GM10248 (cell line): ENCODE measurements at places on chromosomes 2 and 18.

DNA sequence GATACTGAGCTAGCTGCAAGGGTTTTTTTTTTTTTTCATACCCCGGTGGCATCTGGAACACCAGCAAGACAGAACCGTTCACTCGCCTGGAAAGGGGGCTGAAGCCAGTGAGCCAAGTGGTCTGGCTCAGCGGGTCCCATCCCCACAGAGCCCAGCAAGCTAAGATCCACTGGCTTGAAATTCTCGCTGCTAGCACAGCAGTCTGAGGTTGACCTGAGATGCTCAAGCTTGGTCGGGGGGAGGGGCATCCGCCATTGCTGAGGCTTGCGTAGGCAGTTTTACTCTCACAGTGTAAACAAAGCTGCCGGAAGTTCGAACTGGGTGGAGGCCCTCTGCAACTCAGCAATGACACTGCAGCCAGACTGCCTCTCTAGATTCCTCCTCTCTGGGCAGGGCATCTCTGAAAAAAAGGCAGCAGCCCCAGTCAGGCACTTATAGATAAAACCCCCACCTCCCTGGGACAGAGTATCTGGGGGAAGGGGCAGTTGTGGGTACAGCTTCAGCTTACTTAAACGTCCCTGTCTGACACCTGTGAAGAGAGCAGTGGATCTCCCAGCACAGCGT, 5.1 kb upstream of the MIB1 start:
- no peak for DNase-seq

DNA sequence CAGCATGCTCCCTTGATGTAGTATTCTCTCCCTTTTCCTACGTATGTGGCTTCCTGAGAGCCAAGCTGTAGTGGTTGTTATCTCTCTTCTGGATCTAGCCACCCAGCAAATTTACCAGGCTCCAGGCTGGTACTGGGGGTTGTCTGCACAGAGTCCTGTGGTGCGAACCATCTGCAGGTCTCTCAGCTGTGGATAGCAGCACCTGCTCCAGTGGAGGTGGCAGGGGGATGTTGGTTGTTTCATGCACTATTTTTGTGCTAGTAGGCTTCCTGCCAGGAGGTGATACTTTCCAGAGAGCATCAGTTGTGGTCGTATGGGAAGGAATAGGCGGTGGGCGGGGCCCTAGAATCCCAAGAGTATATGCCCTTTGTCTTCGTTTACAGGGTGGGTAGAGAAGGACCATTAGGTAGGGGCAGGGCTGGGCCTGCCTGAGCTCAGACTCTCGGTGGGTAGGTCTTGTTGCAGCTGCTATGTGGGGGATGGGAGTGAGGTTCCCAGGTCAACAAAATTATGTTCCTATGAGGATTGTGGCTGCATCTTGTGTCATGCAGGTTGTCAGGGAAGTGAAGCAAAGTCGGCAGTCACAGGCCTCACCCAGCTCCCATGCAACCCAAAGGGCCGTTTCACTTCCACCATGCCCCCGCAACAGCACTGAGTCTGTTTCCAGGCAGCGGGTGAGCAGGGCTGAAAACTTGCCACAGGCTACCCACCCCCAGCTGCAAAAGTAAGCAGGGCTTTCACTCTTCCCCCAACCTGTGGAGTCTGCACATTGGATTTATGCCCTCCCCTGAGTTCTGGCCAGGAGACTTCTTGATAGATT, 1139.5 kb downstream of the BCL11A start:
- DNase-seq: no peak

- DNase-seq: no peak
Observed at GRCh38 chr2:189203177-189203799, 23.7 kb upstream of the COL5A2 start.

GRCh38 chr2:241069821-241070281, 32.2 kb downstream of the MTERF4 start:
- no peak for DNase-seq

- DNase-seq: no peak
Observed at GRCh38 chr2:186101616-186102015, 363.0 kb downstream of the FSIP2 start.

DNA sequence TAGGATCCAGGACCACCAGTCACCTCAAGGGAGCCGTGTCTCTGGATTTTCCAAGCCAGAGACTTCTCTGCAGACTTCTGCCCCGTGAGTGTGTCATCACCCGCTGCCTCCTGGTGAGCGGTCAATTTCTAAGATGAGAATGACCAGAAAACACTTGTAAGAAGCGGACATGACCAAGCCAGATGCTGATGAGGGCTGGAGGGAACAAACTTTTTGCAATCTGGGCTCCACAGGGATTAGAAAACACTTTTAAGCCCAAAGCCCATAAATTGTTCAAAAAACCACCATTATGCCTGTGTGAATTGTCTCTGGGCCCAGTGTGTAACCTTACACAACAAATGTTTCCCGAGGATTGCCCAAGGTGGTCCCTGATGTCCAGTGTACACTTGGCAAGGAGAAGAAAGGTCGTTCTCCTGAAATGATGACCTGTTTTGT, 5.3 kb upstream of the NPPC start:
- DNase-seq: no peak

GRCh38 chr2:217890445-217890844, 112.3 kb downstream of the TNS1 start:
- DNase-seq: no peak

- no peak for DNase-seq
Observed at GRCh38 chr2:193824474-193824873, 1629.7 kb upstream of the TMEFF2 start.

DNA sequence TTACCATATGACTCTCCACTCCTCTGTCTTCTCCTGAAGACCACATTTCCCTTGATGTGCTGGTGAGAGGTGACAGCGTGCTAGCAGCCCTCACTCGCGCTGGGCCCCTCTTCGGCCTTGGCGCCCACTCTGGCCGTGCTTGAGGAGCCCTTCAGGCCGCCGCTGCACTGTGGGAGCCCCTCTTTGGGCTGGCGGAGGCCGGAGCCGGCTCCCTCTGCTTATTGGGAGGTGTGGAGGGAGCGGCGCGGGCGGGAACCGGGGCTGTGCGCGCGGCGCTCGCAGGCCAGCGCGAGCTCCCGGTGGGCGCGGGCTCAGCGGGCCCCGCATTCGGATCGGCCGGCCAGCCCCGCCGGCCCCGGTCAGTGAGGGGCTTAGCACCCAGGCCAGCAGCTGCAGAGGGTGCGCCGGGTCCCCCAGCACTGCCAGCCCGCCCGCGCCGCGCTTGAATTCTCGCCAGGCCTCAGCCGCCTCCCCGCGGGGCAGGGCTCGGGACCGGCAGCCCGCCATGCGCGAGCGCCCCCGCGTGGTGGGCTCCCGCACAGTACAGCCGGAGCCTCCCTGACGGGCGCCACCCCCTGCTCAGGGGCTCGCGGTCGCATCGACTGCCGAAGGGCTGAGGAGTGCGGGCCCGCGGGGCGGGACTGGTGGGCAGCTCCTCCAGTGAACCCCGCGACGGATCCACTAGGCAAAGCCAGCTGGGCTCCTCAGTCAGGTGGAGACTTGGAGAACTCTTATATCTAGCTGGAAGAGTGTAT, 246.6 kb upstream of the REG3G start:
- no peak for DNase-seq

DNA sequence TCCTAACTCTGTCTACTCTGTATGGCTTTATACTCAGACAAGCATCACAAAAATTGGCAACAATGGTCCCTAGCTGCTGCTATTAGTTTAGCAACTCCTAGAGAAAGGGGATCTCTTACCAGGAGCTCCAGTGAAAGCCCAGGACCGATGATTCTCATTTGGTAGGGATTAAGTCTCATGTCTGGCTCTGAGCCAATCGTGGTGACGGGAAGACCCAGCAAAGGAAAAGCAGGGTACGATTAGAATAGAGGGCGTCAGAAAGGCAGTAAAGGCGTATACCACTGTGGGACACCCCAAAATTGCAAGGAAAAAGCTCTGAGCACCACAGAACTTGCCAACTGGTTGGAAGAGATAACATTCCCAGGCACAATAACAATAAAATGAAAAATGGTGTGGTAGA, 129.5 kb downstream of the MTCL1 start:
- no peak for DNase-seq

DNA sequence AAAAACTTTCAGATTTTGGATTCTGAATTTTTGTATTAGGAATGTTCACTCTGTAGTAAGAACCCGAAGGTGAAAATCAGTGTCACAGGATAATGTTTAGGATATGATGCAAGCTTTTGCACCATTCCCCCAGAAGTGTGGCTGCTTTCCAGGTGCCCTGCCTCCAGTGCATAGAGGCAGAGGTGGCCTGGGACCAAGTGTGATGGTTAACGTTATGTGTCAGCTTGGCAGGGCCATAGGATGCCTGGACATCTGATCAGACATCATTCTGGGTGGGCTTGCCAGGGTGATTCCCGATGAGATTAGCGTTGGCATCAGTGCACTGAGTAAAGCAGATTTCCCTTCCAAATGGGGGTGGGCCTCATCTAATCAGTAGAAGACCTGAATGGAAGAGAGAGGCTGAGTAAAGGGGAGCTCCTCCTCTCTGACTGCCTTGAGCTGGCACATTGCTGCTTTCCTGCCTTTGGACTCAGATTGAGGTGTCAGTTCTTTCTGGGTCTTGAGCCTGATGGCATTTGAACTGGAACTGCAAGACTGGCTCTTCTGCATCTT, 177.4 kb upstream of the HS6ST1 start:
- no peak for DNase-seq
